ENCODE measurements at places on chromosomes 2 and 18.

DNA sequence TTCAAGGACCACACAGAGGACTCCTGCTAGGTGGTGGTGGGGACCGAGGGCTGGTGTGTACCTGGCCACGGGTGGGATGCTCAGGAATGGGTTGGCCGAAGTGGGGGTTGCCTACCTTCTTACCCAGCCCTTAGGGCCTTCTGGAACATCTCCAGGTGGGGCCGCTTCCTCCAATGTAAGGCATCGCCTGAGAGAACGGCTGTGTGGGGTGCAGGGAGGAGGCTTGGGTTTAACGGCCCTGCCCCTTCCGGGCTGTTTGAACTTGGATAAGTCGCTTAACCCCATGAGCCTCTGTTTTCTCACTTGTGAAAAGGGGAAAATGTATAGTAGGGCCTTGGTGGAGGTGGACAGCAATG, 35.0 kb downstream of the EMILIN2 start:
- no peak for DNase-seq

- DNase-seq = no peak
Observed at GRCh38 chr2:230942371-230942770, 17.3 kb upstream of the GPR55 start.

DNA sequence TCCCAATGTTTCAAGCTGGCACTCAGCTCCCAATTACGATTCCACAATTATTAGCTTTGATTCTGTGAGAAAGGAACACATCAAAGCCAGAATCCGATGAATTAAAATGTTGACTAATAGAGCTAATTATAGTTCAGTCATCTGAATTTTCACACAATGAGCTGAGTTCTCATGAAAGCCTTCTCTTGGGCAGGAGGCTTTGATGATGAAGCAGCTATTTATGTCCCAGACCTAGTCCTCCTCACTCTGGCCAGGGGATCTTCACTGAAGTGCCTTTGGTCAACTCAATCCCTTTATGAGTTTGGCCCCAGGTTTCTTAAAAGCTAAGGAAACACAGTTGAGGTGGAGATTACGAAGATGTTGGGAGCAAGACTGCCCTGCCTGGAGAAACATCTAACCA, 74.7 kb upstream of the PPM1B start:
- DNase-seq = no peak

DNA sequence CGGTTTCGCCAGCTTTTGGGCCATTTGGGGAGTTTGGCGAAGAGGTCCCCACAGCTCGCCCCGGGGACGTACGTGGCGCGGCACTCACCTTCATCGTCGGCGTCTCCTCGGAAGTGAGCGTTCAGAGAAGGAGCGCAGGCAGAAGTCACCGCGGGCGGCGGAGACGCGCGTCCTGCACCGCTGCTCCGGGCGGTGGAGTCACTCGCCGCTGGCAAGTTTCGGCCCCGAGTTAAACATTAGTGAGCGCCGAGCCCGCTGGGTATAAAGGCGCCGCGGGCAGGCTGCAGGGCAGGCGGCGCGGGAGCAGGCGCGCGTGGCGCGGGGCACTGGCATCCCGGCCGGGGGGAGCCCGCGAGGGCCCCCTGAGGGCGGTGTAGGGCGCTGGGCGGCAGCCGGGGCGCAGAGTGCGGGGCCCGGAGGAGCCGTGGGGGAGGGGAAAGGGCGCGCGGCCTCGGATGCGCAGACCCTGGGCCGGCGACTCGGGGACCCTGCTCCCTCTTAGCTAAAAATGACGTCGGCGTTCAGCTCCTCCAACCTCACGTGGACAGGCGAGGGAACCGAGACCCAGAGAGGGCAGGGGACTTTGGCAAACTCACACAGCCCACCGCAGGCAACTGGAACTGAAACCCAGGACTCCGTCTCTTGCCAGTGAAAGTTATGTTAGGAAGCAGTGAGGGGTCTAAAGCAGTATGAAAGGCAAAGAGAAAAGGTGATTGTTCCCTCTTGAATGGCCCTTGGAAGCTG, at the start of gene DPP4:
DPP4 (minus strand) TSS at position 328 of the 744 bp plus-strand sequence; CDS start at position 94, 234 bp downstream.
- peak; percentile 50 for DNase-seq

DNA sequence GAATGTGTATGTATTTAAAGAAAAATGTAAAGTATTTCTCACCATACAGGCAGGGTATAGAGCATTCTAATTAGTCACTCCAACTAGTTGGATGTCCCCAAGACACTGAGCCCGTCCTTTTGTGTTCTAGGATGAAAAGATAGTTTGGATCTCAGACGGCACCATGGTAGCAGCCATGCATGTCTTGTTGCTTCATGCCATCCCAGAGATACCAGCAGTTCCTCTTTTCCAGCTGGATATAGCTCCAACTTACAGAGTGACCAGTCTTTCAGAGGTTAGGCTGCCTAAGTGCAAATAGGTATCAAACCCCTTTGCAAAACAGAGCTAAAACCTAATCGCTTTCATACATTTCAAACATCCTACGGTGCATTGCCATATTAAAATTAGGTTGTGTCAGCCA, 275.3 kb downstream of the MTX2 start:
- no peak for DNase-seq

DNA sequence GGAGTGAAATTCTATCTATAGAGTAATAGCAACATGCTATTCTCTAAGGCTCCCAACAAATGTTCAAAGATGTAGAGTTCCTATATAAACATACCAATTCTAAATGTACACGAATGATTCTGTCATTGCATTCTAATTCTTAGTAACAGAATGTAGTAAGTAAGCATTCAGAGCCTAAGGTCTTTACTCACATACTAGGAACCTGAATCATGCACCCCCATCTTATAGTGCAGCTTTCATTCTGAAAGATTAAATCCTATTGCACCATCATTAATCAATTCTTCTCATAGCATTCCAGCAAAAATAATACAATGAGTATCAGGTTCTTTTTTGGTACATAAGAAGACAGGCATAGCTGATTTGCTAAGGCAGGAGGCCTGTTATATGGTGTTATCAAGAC, 230.0 kb downstream of the NCKAP5 start:
- no peak for DNase-seq

DNA sequence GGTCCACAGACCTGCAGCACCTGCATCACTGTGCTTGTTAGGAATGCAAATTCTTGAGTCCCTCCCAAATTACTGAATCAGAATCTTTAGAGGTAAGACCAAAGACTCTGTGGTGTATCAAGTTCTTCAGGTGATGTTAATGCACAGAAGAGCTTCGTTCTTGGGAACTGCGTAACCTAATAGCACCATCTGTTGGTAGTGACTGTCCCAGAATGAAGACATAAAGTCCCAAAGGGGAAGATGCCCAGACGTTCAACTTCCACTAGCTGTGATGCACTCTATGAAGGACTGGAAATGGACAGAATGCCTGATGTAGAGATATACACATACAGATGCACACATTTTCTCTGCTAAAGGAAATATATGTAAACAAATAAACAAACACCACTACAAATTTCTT, 576.0 kb downstream of the LRP1B start:
- no peak for DNase-seq

GRCh38 chr2:239897596-239898235, 127.4 kb downstream of the NDUFA10 start:
- DNase-seq = no peak

- no peak for DNase-seq
Observed at GRCh38 chr2:174585146-174585545, 12.5 kb downstream of the WIPF1 start.

Data from activated effector memory CD4-positive, alpha-beta T cell treated with Interleukin-2 at 50 U/mL for 16 hours (primary cell).